NT2/D1 (cell line): ENCODE measurements at places on chromosomes 5 and 9.

DNA sequence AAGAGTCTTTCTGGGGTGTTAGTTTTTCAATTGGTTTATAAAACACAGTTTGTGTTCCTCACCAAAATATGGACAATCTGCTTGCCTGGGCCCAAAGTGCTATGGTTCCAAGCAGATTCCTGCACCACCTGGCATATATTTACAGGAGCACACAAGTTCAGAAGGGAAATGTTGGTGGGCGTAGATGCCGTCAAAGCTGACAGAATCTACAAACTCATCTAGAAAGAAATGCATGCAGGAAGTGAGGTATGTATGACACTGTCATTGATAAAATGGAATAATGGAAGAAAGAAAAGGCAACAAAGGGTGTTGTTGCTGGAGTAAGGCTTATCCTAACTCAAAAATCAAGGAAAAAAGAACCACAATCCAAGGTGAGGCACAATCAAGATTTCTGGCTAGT, 225.8 kb downstream of the MLLT3 start:
- DNase-seq = no peak

- no peak for DNase-seq
Observed at GRCh38 chr5:138243794-138244193, 30.6 kb downstream of the GFRA3 start.

- DNase-seq = peak; percentile 79
Observed at GRCh38 chr9:38068701-38069628, at the start of gene SHB. TSS of gene SHB (minus strand) at chr9:38069227. CDS start at chr9:38068645, 582 bp downstream.

DNA sequence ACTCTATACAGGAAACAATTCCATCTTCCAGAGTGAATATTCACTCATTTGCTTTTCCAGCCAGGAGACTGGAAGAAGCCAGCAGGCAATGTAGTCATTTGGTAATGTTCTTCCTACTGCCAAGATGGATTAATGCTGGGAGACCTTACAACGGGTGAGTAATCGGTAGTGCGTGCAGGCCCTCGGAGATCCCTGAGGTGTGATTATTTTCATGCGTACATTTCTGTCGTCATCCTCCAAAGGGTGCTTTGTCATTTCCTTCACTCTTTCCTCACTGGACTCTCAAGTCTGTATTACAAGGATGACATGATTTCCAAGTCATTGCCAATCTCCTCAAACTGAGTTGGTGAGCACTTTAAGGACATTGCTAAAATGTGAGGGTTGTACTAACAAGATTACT, 263.5 kb downstream of the CWC27 start:
- DNase-seq = no peak

GRCh38 chr5:158410976-158411375, 552.0 kb upstream of the CLINT1 start:
- no peak for DNase-seq

- DNase-seq = no peak
Observed at GRCh38 chr5:178277866-178278265, 45.3 kb upstream of the PHYKPL start.

DNA sequence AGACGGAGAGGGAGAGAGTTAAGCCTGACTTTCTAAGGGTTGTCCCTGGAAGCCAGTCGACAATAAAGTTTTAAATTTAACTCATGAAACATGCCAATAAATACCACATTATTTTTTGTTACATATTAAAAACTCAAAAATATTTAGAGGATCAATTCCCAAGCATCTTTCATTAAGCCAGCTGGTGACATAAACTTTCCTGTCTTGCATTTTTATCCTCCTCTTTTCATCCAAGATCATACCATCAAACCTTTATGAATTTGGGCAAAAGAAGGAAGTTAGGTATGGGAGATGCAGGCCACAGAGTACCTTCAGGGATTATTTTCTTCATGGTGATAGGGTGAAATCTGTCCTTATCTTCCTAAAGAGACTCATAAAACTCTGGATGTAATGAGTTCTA, 178.3 kb upstream of the FBXL17 start:
- no peak for DNase-seq

GRCh38 chr9:92706218-92706940, 36.4 kb upstream of the IPPK start:
- DNase-seq = no peak

GRCh38 chr5:39349484-39349883, 14.8 kb downstream of the C9 start:
- no peak for DNase-seq

- DNase-seq = no peak
Observed at GRCh38 chr5:139650689-139651042, 2.5 kb downstream of the CXXC5 start.

DNA sequence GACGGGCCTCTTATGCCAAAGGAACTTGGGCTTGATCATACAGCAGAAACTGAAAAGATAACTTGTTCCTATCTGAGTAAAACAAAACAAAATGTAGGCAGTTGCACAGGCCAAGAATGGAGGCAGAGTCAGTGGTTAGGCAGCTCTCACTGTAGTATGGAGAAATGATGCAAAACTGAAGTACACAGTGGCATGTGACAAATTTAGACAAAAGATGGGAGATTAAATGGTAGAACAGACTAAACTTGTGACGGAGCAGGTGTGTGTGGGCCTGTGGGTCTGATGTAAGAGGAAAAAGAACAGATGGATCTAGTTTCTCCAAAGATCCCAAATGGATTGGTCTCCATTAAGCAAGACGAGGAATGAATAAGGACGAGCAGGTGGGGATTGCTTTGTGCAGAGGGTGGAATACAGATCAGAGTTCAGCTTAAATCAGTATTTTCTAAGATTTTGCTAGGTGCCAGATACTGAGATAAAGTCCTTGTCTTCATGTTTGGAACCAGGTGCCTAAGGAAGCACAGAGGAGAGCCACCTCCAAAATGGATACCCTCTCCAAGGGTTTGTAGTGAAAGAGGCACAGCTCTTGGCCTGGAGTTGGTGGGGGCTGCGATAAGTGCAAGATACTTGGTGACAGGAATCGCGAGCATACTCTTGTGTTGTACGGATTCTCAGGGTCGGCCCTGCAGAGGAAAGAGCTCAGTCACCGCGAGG, 722 bp upstream of the DCP2 start:
- no peak for DNase-seq

GRCh38 chr9:6413365-6414246, 607 bp downstream of the UHRF2 start:
- no peak for DNase-seq

- no peak for DNase-seq
Observed at GRCh38 chr5:151213803-151214613, 9.9 kb downstream of the CCDC69 start.

GRCh38 chr5:124771761-124772160, 25.3 kb upstream of the ZNF608 start:
- no peak for DNase-seq

- DNase-seq = no peak
Observed at GRCh38 chr5:96035796-96036195, 74.1 kb upstream of the ELL2 start.

GRCh38 chr9:93810028-93810971, 144.9 kb downstream of the BARX1 start:
- no peak for DNase-seq

DNA sequence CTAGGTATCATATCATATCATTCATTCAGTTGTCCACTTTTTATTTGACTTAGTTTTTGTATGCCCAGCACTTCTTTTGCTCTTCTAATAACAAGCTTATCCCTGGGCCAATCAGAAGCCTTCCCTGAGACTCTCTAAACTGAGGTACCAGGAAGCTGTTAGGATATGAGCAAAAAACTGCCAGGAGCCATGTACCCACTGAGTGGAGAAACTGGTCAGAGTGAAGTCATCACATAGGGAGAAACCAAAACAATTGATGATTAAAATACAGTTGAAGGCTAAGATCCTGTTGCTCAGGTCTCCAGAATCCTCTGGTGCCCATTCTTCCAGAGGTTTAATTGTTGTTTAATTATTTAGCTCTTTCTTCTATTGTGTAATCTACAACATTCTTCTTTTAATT, 120.2 kb downstream of the KIAA0825 start:
- DNase-seq = no peak

DNA sequence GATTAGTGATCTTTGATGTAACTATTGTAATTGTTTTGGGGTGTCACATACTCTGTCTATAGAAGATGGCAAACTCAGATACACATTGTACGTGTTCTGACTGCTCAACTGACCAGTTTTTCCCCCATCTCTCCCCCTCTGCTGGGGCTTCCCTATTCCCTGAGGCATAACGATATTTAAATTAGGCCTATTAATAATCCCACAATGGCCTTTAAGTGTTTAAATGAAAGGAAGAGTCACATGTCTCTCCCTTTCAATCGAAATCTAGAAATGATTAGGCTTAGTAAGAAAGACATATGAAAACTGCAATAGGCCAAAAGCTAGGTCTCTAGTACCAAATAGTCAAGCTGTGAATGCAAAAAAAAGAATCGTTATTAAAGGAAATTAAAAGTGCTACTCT, 265.6 kb downstream of the TMEM232 start:
- no peak for DNase-seq

- no peak for DNase-seq
Observed at GRCh38 chr5:50711280-50711679, 44.8 kb downstream of the PARP8 start.

GRCh38 chr5:40428126-40428525, 251.6 kb upstream of the PTGER4 start:
- DNase-seq = no peak

GRCh38 chr5:124843596-124843899, 97.1 kb upstream of the ZNF608 start:
- no peak for DNase-seq

DNA sequence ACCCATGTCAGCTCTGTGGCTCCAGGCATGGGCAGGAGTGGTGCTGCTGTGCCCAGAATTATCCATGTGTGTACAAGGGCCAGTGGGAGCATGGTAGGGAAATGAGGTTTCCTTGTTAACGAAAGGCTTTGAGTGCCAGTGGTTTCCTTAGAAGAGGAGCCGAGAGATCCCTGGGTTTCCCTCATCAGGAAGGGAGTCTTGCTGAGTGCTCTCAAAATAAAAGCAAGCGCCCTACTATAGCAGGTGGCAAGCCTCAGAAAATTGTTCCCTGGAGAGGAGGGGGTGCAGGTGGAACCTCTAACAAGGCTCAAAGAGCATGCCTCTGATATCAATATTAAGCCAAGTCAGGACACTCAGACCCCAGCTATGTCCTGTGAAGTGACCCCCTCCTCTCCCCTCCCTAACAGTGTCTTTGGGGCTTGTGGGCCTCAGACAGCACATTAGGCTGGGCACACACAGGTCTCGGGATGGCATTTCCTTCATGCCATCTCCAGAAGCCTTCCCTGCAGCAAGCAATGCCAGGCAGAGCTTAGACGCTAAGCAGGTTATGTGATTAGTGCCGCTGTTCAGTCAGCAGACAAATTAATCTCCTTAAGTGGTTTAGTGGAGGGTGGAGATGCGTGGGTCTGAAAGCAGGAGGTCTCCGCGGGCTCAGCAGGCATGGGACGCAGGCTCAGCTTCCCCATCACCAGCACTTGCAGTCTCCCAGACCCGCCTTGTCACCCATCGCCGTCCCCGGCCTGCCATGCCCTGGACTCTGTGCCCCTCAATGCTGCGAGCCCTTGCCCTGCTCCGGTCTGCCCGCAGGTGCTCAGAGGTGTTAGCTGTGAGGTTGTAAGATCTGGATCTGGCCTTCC, 60.0 kb upstream of the RARS1 start:
- no peak for DNase-seq

DNA sequence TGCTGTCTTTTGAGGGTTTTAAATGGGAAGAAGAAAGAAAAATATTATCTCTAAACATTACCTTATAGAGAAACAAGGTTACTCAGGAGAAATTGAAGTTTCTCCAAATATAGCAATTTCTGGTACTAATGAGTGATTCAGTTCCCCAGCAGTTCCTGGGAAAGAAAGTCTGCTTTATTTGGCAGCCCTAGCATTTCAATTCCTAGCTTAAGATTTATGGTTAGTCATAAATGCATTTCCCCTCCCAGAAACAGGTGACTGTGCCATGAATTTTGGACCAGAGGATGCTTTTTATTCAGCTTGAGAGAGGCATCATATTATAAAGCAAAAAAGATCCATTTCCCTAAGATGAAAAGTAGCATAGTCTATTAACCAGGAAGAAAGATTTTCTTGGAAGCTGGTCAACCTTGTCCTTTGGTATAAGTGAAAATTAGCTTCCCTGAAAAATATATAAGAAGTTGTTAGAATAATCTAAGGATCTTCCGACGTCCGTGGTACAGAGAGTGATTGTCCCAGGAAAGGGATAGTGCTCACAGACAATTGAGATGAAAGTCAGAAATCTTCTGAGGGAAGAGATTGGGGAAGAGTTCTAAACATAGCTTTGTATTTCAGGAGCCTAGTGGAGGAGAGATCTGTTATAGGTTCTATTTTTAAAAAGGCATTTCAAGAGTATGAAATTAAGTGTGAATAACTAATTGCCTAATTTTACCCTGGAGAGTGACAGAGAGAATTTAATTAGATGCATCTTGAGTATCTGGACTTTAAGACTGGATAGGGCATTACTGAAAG, 164.9 kb downstream of the ESM1 start:
- no peak for DNase-seq

DNA sequence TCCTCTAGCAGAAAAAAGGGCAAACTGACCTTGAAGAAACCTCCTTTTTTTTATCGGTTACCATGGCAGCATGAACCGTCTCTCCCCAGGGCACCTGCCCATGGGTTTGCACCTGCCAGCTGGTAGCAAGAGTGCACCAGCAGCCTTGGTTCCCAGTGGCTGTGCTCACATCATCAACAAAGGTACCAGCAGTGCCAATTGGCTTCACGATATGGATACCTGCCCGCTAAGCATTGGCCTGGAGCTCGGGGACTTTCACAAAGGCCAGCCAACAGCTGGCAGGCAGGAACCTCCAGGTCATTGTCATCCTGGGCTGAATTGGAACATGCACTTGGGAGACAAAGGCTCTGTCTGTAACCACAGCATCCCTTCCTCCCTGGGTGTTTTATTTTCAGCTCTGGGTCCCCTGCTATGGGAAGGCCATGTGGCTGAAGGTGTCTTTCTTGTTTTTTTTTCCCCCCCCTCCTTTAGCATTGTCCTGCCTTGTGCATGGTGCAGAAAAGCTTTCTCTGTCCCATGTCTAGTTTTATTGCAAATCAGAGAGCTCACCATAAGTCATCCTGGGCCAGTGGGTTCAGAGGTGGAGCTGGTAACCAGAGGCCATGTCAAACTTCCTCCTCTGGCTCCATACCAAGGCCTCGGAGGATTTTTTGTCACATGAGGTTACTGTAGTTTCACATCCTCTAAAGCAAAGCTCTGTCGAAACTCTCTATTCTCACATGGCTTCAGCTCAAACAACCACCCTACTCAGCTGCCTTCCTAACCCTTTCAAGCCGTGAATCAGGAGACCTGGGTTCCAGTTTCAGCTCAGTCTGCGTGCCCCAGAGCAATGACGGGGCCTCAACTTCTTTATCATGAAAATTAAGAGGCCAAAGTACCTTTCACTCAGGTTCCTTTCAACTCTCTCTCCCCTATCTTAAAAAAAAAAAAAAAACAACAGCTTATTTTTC, 145.5 kb upstream of the MAP3K1 start:
- peak; percentile 28 for DNase-seq

DNA sequence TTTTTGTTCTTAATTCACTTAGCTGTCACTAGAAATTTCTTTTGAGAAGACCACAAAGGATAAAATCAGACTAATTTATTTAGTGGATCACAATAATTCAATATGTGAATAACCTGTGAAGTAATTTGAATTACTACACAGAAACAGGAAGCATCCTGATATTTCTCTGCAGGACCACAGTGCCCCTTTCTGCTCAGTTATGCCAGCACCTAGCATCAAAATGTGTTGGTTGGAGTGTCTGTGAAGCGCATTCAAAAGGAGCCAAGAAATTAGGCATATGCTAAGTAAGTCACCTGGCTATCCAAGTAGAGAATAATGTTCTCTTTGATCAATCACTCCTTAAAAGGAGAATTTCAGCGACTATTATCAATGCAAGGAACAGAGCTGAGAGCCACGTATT, 187.5 kb downstream of the SLC12A2 start:
- no peak for DNase-seq

- DNase-seq = no peak
Observed at GRCh38 chr9:116986015-116986414, 298.9 kb downstream of the TRIM32 start.
